ENCODE measurements at places on chromosomes 6 and 20. TPM values are rescaled to one million over a fixed set of nuclear protein-coding genes. Genes with fewer than 3 reads are reported as not detected.

The RING1 gene
- total RNA-seq, result 32.1 TPM

The COL19A1 gene
- 2.8 TPM for total RNA-seq

- H3K27ac ChIP-seq, result no peak overlapping the region
- H3K4me1 ChIP-seq, result peaks cover 24% of the 10 kb centered on the region
- peaks cover 10% of the 10 kb centered on the region for H3K27me3 ChIP-seq
- no peaks in the 10 kb centered on the region for H3K36me3 ChIP-seq
These were observed 1.3 kb upstream of the SNAI1 start for GRCh38 chr20:49981218-49982071.

DNA sequence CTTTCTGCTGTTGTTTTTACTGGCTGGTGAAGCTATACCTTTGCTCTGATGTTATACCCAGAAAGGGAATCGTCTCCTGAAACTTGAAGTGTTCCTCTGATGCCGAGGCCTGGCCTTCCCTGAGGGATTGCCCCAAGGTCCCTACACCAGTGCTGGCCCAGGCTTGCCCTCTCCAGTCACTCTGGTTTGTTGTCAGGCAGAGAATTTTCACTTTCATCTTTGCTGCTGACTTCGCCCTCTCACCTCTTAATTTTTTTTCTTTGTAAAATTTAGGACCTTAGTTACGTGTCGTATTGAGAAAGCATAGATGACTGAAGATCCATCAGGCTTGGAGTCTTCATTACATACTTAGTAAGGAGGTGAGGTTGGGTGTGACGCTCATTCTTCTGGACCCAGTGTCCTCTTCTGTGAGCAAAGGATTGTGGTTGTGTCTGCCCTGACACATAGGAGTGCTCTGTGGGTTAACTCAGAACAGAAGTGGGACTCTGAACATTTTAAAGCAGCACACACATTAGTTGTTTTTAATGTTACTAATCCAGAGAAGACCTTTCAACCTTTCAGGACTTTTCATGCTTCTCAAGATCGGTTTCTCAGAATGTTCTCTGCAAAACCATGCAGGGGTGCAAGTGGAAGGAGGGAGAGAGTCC, 45.4 kb downstream of the TULP4 start:
- H3K36me3 ChIP-seq, result no peaks in the 10 kb centered on the region
- no peaks in the 10 kb centered on the region for H3K27me3 ChIP-seq
- H3K27ac ChIP-seq, result no peak overlapping the region

GRCh38 chr6:90101403-90101802, 195.2 kb downstream of the BACH2 start:
- no peak for DNase-seq
- peaks cover 21% of the 10 kb centered on the region for H3K4me1 ChIP-seq
- no peak overlapping the region for H3K27ac ChIP-seq
- no peaks in the 10 kb centered on the region for H3K36me3 ChIP-seq
- no peak overlapping the region for H3K4me3 ChIP-seq

GRCh38 chr6:3991941-3992340, 87.0 kb downstream of the FAM217A start:
- no peaks in the 10 kb centered on the region for H3K27me3 ChIP-seq
- H3K27ac ChIP-seq, result no peak overlapping the region
- no peaks in the 10 kb centered on the region for H3K36me3 ChIP-seq
- DNase-seq, result no peak

The BTBD9 gene
- 18.3 TPM for total RNA-seq

DNA sequence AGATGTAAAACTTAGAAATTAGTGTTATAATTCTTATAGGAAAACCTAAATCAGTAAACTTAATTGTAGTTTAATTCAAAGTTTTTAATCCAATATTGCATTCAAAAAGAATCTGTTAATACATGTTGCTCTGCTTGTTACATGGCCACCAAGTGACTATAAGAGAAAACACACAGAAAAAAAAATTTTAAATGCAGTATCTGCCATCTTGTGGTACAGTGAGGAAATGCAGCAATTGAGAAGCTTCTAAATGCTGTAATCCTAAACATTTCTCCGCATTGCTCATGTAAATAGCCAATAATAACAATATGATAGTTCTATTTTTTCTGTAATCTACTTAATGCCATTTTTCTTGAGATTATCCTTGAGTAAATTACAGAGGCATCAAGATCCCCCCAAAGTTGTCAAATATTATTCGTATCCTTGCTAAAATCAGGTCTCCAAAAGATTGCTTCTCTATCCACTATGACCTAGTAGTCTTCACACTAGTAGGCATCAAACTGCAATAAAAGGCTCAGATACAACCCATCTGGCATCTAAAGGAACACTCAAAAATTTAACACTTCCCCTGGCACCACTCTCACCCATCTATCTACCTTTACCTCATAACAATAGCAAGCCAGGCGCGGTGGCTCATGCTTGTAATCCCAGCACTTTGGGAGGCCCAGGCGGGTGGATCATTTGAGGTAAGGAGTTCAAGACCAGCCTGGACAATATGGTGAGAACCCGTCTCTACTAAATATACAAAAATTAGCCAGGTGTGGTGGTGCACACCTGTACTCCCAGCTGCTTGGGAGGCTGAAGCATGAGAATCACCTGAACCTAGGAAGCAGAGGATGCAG, 34.6 kb downstream of the HDAC2 start:
- no peaks in the 10 kb centered on the region for H3K36me3 ChIP-seq
- no peak overlapping the region for H3K27ac ChIP-seq
- no peaks in the 10 kb centered on the region for H3K4me1 ChIP-seq
- DNase-seq, result peak; percentile 32
- no peaks in the 10 kb centered on the region for H3K27me3 ChIP-seq
- no peak overlapping the region for H3K4me3 ChIP-seq

DNA sequence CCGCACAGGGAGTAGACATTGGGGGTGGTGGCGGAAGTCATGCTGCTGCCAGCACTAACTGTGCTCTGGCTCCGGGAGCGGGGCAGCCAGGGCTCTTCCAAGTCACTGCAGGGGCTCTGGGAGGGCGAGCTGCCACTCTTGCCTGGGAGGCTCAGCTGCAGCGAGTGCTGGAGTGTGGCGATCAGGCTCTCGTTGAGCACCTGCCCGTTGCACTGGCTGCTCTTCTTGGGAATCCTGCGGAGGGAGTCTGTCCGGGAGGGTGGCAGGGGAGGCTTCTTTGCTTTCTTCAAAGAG, 28.0 kb downstream of the HEBP2 start:
- DNase-seq, result no peak
- H3K4me3 ChIP-seq, result no peak overlapping the region
- no peaks in the 10 kb centered on the region for H3K27me3 ChIP-seq
- peaks cover 39% of the 10 kb centered on the region for H3K4me1 ChIP-seq

DNA sequence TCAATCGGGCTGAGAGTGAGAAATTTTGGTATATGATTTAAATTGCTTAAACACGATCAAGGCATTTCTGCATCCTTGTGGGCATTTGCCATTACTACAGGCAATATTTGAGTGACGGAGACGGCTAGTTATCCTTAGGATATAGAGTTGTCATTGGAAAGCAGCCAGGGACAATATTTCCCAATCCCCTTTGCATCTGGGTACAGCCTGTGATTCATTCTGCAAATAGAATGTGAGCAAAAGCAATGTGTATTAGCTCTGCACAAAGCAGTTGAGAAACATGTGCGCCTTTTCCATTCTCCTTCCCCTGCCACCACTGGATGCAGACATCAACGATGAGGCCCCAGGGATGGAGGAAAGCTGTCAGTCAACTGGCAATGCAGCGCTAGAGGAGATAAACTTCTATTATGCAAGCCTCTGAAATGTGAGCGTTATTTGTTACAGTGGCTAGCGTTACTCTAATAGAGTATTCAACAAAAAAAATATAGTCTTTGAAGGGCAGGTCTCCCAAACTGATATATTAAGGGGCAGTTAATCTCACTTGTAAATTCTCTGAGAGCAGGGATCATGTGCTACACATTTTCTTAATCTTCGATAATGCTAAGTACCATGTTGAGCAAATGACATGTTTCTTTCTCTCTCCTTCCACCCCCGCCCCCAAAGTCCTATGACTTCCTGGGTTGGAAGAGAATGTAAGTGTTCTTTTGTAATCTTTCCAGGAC, 37.1 kb upstream of the NCOA3 start:
- H3K36me3 ChIP-seq, result no peaks in the 10 kb centered on the region
- no peak overlapping the region for H3K4me3 ChIP-seq
- no peaks in the 10 kb centered on the region for H3K27me3 ChIP-seq
- peak overlapping the region; percentile 30 for H3K27ac ChIP-seq
- H3K4me1 ChIP-seq, result peaks cover 12% of the 10 kb centered on the region
- peak; percentile 23 for DNase-seq

GRCh38 chr6:11609324-11610071, 71.9 kb downstream of the TMEM170B start:
- H3K4me3 ChIP-seq, result no peak overlapping the region
- H3K27ac ChIP-seq, result peak overlapping the region; percentile 28
- H3K27me3 ChIP-seq, result no peaks in the 10 kb centered on the region
- peaks cover 52% of the 10 kb centered on the region for H3K4me1 ChIP-seq
- peak; percentile 45 for DNase-seq

Measured in heart right ventricle (tissue), 16 donors.